ENCODE measurements at places on chromosomes 2 and 18. TPM values are rescaled to one million over a fixed set of nuclear protein-coding genes. Genes with fewer than 3 reads are reported as not detected.

- H3K4me3 ChIP-seq: no peak overlapping the region
- no peak overlapping the region for H3K27ac ChIP-seq
- no peak for DNase-seq
- no peaks in the 10 kb centered on the region for H3K36me3 ChIP-seq
- H3K4me1 ChIP-seq: peaks cover 12% of the 10 kb centered on the region
Measured at GRCh38 chr2:100742277-100743254, 77.4 kb upstream of the NPAS2 start.

The RAPGEF4 gene
- total RNA-seq: 0.35 TPM

The CXCR4 gene
- 72.6 TPM for total RNA-seq

DNA sequence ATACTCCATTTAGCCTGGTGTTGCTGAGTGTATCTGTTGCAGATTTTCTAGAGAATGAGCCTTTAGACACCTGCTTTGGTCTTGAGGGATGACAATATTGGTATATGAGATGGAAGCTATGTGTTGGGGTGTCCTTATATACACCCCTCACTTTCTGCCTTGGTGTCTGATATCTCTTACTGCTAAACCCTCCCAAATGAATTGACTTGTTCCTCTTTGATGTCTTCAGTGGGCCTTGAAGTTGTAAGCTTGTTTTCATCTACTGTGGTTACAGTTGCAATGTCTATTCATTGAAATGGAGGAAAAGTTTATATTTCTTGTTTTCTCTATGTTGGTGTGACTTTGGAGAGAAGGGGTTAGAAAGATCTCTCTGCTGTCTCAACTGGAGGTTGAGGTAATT, 18.9 kb downstream of the RAB10 start:
- no peak for DNase-seq
- H3K27ac ChIP-seq: no peak overlapping the region
- H3K4me1 ChIP-seq: peaks cover 72% of the 10 kb centered on the region
- H3K27me3 ChIP-seq: no peaks in the 10 kb centered on the region

- no peaks in the 10 kb centered on the region for H3K36me3 ChIP-seq
- DNase-seq: no peak
- no peaks in the 10 kb centered on the region for H3K4me1 ChIP-seq
- H3K27me3 ChIP-seq: no peaks in the 10 kb centered on the region
Measured at GRCh38 chr18:56096861-56097260, 508.9 kb upstream of the TCF4 start.

- H3K27me3 ChIP-seq: no peaks in the 10 kb centered on the region
- peaks cover 10% of the 10 kb centered on the region for H3K4me1 ChIP-seq
- H3K36me3 ChIP-seq: peaks cover 3% of the 10 kb centered on the region
- DNase-seq: no peak
Measured at GRCh38 chr2:158464426-158465281, 7.9 kb downstream of the PKP4 start.

DNA sequence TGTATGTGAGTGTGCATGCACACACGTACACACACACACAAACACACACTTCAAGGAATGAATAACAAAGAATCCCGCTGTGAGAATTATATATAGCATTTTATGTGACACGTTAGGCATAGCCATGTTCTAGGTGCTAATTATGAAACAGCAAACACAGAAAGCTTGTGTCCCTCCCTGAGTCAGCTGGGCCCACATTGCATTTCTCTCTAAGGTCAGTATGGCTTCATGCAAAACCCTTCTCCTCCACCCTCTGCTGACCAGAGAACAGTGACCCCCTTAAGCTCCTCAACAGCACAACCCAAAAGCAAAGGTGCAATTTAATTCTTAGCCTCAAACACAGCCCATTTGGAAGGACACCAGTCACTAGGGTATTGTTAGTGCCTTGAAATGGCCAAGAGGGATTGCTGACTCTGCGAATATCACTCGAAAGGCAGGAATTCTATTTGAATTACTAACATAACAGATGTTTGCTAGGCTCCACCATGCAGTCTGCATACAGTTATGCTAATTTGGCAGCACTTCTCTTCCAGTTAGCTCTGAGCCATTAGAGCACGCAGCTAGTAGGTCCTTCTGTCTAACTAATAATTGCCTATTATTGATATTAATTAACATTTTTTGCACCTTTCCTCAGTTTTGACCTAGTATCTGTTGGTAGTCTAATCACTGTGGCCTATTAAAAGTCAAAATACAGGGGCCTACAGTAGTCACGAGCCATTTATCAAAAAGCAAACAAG, 149.0 kb downstream of the LNPK start:
- no peak for DNase-seq
- H3K27me3 ChIP-seq: peaks cover 13% of the 10 kb centered on the region
- H3K36me3 ChIP-seq: no peaks in the 10 kb centered on the region
- no peak overlapping the region for H3K27ac ChIP-seq
- H3K4me1 ChIP-seq: no peaks in the 10 kb centered on the region
- no peak overlapping the region for H3K4me3 ChIP-seq

DNA sequence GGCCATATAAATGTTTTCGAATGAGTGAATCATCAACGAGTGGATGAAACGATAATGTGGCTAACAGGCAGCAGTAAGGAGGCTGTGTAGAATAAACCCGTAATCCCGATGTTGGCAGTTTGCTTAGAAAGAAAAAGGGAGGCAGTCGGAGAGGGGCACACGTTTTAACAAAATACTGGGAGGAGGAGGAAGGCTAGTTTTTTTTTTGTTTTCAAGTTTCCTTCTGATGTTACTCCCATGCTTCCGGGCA, 476 bp upstream of the MSH2 start:
- H3K4me3 ChIP-seq: peak overlapping the region; percentile 90
- H3K27me3 ChIP-seq: no peaks in the 10 kb centered on the region
- H3K4me1 ChIP-seq: peaks cover 35% of the 10 kb centered on the region
- H3K27ac ChIP-seq: peak overlapping the region; percentile 97
- no peak for DNase-seq

The VSNL1 gene
- total RNA-seq: not detected

DNA sequence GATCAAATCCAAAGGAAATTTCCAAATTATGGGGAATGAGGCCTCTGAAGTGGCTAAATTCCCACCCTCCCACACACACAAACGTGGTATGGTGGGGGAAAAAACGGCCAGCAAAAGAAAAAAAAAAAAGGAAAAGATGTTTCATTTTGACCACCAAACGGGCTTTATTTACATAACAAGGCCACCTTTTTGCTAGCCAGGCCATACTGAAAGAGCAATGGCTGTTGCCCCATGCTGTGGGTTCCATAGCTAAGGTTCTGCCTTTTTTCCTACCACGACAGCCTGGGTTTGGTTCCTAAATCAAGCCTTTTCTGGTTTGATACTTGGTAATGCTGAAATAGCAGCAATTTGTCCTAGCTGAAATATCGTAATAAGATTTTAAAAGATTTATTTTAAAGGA, 14.0 kb upstream of the IL1B start:
- H3K4me3 ChIP-seq: no peak overlapping the region
- H3K36me3 ChIP-seq: no peaks in the 10 kb centered on the region
- H3K27ac ChIP-seq: no peak overlapping the region

DNA sequence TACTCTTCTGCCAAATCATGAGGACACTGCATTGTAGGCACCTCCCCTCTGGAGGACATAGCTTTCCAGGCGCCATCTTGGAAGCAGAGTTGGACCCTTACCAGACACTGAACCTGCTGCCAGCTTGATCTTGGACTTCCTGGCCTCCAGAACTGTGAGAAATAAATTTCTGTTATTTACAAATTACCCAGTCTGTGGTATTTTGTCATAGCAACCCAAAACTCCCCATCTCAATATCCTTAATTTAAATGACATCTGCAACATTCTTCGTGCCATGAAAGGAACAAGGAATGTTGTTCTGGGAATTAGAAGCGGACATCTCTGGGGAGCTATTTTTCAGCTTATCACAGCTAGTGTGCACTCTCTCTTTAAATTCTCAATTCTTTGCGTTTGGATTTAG, 57.4 kb upstream of the CHRNA1 start:
- no peak for DNase-seq
- H3K4me3 ChIP-seq: no peak overlapping the region
- H3K4me1 ChIP-seq: no peaks in the 10 kb centered on the region
- H3K27me3 ChIP-seq: no peaks in the 10 kb centered on the region
- H3K36me3 ChIP-seq: no peaks in the 10 kb centered on the region

DNA sequence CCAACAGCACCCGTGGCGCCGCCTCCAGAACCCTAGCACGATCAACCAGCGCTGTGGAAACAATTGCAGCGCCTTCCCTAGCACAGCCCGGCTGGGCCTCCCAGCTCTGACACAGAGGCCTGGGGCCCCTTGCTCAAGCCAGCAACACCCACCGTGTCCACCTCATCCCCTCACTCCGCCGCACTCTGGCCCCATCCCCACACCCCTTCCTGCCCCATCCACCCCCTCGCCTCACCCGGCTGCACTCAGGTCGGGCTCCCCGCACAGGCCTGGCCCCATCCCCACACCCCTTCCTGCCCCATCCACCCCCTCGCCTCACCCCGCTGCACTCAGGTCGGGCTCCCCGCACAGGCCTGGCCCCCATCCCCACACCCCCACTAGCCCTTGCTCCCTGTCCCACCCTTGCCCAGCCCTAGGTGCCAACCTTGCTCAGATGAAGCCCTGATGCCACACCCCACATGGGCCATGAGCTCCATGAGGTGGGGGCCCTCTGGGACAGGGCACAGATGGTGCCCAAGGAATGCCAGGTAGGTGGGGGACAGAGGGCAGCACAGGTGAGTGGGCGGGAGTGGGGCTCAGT, 28.7 kb downstream of the KIF1A start:
- no peaks in the 10 kb centered on the region for H3K4me1 ChIP-seq
- peaks cover under 1% of the 10 kb centered on the region for H3K27me3 ChIP-seq
- no peak overlapping the region for H3K4me3 ChIP-seq
- no peaks in the 10 kb centered on the region for H3K36me3 ChIP-seq

GRCh38 chr18:79399275-79400081, 3.7 kb downstream of the NFATC1 start:
- no peaks in the 10 kb centered on the region for H3K27me3 ChIP-seq
- H3K4me1 ChIP-seq: peaks cover 49% of the 10 kb centered on the region
- H3K36me3 ChIP-seq: peaks cover 42% of the 10 kb centered on the region

The THAP4 gene
- 36.4 TPM for total RNA-seq

DNA sequence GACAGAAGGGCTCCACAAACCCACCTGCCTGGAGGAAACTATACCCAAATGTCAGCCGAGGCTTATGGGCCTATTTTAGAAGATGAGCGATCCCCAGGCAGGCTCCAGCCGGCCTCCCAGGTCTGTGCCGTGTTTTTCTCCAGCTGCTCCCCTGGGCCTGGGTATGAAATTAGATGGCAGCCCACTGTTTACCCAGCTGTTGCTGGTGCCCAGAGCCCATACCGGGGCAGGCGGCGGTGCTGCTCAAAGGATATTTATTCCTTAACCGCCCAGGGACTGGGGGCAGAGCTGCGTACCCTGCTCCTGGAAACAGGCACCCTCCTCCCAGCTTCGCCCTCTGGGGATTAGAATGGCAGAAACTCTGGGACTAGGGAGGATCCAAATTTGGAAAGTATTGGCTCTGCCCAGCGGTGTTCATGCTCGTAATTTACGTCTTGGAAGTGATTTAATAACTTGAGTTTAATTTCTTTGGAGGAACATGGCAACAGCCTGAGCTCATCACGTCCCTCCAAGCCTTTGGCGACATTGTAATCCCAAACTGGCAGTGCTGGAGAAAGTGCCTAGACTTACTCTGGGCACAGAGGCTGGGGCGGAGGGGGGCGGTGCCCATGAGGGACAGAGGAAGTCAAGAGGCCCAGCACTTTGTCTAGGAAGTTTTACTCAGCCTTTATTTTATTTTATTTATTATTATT, 199.2 kb downstream of the KLHL29 start:
- DNase-seq: no peak
- no peaks in the 10 kb centered on the region for H3K36me3 ChIP-seq
- no peak overlapping the region for H3K4me3 ChIP-seq
- no peak overlapping the region for H3K27ac ChIP-seq
- H3K4me1 ChIP-seq: no peaks in the 10 kb centered on the region

DNA sequence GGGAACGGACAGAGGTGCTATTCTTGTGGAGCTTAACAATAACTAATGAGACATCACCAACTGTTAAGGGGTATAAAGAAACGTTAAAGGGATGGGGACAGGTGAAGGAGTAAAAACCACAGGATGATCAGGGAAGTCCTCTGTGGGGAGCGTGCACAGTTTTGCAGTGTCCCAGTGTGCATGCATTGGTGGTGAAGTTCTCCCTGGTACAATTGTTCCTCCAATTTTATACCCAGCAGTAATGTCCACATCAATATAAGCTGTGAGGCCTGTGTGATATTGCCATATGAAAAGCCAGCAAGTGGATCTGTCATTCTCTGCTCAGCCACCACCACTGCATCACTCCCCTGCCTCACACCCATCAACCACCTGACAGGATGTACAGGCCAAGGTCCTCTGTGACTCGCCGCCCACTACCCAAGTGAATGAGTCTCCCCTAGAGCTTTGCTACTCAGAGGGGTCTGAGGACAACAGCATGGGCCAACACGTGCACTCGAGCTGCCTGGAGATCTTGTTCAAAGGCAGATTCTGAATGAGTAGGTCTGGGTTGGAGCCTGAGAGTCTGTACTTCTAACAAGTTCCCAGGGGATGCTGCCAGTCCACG, 4.6 kb downstream of the MLPH start:
- H3K27me3 ChIP-seq: peaks cover 17% of the 10 kb centered on the region
- no peaks in the 10 kb centered on the region for H3K36me3 ChIP-seq
- no peaks in the 10 kb centered on the region for H3K4me1 ChIP-seq
- DNase-seq: no peak
- H3K27ac ChIP-seq: no peak overlapping the region

- H3K4me3 ChIP-seq: no peak overlapping the region
- no peaks in the 10 kb centered on the region for H3K27me3 ChIP-seq
- no peaks in the 10 kb centered on the region for H3K4me1 ChIP-seq
- no peak for DNase-seq
- no peaks in the 10 kb centered on the region for H3K36me3 ChIP-seq
- no peak overlapping the region for H3K27ac ChIP-seq
Measured at GRCh38 chr2:54534221-54534620, 78.1 kb downstream of the SPTBN1 start.

- H3K4me3 ChIP-seq: no peak overlapping the region
- no peaks in the 10 kb centered on the region for H3K27me3 ChIP-seq
- H3K4me1 ChIP-seq: no peaks in the 10 kb centered on the region
- no peak overlapping the region for H3K27ac ChIP-seq
Measured at GRCh38 chr2:239057533-239057932, 209.6 kb downstream of the TWIST2 start.

GRCh38 chr2:52035391-52035790, 1003.5 kb upstream of the NRXN1 start:
- no peaks in the 10 kb centered on the region for H3K27me3 ChIP-seq
- no peak for DNase-seq
- H3K4me1 ChIP-seq: no peaks in the 10 kb centered on the region
- H3K27ac ChIP-seq: no peak overlapping the region
- no peak overlapping the region for H3K4me3 ChIP-seq
- H3K36me3 ChIP-seq: no peaks in the 10 kb centered on the region

All from activated naive CD4-positive, alpha-beta T cell treated with anti-CD3 and anti-CD28 coated beads for 36 hours (primary cell).